ENCODE measurements at places on chromosomes 1 and 21. TPM values are rescaled to one million over a fixed set of nuclear protein-coding genes. Genes with fewer than 3 reads are reported as not detected.

Gene ELOVL1
- 46.8 TPM for polyA plus RNA-seq

DNA sequence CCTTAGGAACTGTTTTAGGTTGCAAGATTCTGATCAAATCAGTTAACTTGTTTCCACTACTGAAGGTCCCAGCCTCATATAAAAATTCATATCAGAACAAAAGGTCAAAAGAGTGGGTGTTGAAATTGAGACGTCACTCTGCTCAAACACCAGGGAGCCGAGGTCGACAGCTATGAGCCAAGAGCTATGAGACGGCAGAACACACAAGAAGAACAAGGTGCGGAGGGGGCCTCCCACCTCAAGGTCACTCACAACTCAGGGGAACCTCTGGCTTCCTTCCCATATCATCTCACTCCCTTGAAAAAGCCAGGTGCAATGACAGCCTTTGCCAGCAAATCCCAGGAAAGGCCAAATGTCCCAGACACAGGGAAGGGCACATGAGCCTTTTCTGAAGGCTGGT lies 749 bp downstream of the SEC16B start:
- no peak for DNase-seq

GRCh38 chr1:153849487-153850185 lies 73.1 kb downstream of the GATAD2B start:
- no peak for DNase-seq

Gene GLIS1
- polyA plus RNA-seq: not detected

Gene CTH
- 3.5 TPM for polyA plus RNA-seq

- no peak for DNase-seq
Observed at GRCh38 chr1:161885003-161885402, 118.9 kb downstream of the ATF6 start.

Gene PDPN
- not detected for polyA plus RNA-seq

DNA sequence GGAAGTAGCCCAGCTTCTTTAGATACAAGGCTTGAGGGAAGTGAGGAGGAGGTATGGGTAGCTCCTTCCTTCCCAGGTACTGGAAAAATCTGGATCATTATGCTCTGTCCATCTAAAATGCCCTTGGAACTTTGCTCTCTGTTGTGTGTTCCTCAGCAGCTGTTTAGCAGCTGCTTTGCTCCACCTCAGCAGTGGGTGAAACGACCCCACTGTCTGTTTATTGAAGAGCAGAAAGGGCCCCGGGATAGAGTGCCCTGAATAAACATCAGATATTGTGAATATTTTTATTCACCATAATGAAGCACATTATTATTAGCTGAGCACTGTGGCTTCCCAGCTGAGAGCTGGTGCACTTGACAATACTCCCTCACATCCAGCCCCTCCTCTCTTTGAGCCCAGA lies 237.9 kb downstream of the PBX1 start:
- DNase-seq: no peak

- DNase-seq: no peak
Observed at GRCh38 chr21:26659182-26659581, 86.1 kb upstream of the CYYR1 start.

GRCh38 chr1:182615468-182616129 lies 11.4 kb upstream of the RGS16 start:
- DNase-seq: peak; percentile 50

Gene AMY1A
- not detected for polyA plus RNA-seq

DNA sequence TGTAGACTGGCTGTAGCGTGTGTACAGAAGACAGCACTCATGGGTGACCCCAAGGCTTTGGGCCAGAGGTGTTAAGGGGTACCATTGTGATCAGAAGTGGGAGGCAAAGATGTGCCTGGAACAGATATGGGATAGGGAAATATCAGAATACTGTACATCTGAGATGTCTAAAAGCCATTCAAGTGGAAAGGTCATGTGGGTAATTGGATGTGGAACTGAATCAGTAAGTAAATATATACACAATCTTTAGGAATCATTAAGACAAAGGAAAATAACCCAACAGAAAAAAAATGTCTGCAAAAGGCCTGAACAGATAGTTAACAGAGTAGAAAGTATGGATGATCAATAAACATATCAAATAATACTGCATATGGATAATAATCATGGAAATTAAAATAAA lies 26.5 kb downstream of the OR13G1 start:
- no peak for DNase-seq

Gene KRTAP7-1
- polyA plus RNA-seq: not detected

Gene TNFRSF1B
- 48.2 TPM for polyA plus RNA-seq

GRCh38 chr1:8217809-8218208 lies 100.1 kb upstream of the SLC45A1 start:
- no peak for DNase-seq

Gene ERICH3
- not detected for polyA plus RNA-seq

- DNase-seq: no peak
Observed at GRCh38 chr21:39637197-39637970, 24.6 kb downstream of the B3GALT5 start.

DNA sequence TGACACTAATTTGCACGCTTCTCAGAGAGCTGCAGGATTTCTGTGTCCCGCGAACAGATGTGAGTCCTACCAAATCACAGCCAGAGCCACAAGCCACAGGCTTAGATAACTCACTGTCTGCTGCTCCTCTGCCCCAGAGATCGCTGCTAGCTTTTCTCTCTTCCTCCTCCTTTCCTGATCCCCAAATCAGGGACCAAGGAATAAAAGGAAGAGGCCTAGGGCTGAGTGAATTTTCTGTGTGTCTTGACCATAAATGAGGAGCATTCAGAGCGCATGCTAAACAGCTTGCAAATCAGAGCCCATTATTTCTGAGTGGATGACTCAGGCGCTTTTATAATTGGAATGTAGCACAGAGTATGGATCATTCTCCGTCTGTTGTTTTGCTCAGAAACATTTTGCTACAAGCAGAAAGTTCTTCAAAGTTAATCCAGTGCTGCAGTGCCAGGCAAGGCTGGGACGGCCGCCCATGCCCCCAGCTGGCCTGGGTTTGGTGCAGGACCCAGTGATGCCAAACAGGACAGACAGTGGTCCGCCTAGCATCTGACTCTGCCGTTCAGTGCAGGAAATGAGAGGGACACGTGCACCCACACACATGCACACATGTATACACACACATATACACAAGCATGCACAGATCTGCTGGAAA lies 38.2 kb downstream of the KCNAB2 start:
- no peak for DNase-seq

DNA sequence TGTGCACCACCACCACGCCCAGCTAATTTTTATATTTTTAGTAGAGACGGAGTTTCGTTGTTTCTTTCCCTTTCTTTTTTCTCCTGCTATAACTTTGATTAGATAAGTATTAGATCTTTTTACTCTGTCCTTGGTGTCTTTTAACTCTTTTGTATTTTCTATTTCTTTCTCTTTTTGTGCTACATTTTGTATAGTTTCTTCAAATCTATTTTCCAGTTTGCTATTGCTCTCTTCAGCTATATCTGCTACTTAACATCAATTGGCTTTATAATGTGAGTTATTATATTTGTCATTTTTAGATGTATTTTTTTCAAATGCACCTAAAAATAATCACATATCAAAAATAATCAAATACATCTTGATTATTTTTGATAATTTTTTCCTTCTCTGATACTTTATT lies 16.0 kb upstream of the ERRFI1 start:
- no peak for DNase-seq

DNA sequence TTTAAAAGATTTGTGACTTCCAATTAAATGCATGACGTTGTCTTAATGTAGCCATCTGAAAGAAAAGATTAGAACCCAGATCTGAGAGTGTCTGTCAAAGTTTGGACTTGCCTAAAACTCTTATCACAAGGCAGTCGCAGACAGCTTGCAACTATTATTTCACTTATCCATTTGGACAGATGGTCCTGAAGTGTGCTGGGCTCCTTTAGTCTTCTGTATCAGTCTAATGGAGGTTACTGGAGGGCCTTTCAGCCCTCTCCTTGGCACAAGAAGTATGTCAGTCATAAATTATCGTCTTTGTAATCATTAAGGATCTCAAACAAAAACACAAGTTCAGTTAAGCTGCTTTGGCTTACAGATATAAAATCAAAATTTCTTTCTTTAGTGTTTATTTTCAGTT lies 15.5 kb downstream of the PROX1 start:
- DNase-seq: no peak

DNA sequence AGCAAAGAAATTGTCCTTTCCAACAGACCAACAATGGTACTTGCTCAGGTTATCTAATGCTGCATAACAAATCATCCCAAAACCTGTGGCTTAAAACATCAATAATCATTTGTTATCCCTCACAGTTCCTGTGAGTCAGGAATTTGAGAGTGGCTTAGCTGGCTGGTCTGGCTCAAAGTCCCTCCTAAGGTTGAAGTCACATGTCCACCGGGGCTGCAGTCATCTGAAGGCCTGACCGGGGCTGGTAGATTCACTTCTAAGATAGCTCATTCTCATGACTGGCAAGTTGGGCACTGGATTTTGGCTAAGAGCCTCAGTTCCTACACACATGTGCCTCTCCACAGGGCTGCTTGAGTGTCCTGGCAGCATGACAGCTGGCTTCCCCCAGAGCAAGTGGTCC lies 16.9 kb downstream of the ERI3 start:
- no peak for DNase-seq

DNA sequence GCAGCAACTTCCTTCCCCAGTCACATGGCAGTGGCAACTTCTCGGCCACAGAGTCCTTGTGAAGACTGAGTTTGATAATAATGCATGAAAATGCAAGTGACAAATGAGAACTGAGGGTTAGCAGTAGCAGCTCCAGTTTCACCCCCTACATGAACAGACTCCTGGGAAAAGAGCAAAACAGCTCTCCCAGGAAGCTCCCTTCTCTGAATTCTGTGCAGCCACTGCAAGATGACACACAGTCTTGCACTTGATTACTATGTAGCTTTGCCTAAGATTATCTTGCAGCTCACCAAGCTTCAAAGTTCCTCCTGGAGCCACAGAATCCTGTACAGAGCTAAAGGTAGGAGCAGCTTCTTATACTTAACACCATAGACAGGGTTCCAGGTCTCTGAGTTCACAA lies 4.7 kb downstream of the PGBD5 start:
- no peak for DNase-seq

Gene TDRD10
- not detected for polyA plus RNA-seq

Gene HNRNPU
- polyA plus RNA-seq: 474 TPM

DNA sequence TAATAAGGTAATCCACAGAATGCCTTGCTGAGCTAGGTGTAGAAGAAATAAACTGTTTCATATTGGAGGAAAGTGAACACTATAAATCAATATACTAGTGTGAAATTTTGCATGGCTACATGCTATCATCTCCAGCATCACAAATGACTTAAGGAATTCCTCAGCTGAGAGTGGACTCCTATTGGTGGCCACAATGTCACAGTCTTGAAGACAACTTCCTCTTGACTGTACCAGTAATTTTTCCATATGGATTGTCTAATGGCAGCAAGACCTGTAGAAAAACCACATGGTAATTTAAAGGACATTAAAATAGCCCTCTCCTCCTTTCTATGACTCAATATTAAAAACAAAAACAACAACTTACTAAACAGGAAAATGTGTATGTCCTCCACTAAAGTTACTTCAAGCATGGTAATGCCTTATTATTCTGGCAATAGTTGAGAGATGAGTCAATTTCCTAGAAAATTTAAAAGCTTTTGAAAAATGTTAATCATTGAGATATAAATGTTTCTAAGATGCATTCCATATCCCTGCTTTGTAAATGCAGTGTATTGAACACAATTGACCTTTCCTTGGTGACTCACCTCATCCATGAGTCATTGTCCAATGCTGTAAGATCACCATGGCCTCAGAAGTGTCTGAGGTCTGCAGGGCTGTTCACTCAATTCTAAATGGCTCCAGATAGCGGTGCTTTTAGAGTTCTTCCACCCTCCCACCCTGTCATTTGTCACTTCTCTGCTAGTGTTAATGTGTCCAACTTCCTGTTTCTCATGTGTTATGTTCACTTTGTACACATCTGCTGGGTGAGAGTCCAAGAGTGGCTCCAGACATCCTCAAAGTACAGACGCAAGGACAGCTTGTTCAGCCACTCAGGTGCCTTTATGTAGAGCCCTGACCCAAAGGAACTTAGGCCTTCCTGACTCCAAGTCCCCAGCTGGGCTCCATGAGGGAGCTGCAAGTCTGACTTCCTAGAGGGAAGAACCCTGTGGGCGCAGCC lies 32.8 kb upstream of the DNASE2B start:
- DNase-seq: no peak

Gene TRIM17
- polyA plus RNA-seq: 0.44 TPM

DNA sequence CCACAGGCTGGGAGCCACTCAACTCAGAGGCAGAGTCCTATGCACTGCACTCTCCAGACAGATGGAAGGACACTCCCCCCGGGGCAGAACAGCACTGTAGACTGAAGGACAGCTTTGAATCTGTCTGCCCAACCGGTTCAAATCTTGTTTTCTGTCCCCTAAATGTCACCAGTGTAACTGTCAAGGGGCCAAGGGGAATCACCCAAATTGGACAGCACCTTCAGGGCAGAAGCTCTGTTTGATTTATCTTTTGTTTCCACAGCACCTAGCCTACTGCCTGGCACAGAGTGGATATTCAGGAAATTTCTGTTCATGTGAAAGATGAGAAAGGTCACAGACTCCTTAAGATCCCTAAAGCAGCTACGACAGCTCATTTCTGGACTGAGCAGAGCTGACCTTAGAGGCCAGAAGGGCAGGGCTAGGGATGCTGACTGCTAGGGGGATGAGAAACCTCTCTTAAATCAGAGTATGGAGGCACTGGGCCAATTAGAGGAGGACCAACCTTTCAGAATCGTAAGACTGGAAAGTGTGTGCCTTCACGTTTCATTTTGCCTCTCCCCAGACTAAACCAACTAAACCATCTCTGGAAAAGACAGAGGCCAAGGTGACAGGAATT lies 41.0 kb downstream of the ITPKB start:
- DNase-seq: no peak

GRCh38 chr1:70188522-70188921 lies 16.9 kb downstream of the LRRC40 start:
- DNase-seq: no peak

DNA sequence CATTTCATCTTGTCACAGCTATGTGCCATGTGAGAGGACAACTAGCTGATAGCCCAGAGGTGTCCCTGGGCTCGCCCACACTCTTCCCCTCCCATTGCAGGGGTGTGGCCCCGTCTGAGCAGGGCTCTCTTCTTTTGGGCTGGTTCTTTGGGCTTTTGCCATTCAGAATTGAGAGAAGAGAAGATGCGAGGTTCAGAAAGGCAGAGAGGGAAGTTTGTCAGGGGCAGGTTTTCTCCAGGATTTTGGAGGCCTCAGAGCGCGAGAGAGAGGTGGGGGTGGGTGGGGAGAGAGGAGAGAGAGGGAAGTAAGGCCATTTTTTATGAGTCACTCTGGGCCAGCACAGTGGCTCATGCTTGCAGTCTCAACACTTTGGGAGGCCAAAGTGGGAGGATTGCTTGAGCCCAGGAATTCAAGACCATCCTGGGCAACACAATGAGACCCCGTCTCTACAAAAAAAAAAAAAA lies 5.2 kb downstream of the IFI6 start:
- no peak for DNase-seq

Gene ZNF695
- polyA plus RNA-seq: not detected
